Tibial artery (tissue), 4 donors: ENCODE measurements at places on chromosomes 12 and 14.

GRCh38 chr12:32897687-32898573 is 1.4 kb upstream of the PKP2 start:
- no peak for DNase-seq

DNA sequence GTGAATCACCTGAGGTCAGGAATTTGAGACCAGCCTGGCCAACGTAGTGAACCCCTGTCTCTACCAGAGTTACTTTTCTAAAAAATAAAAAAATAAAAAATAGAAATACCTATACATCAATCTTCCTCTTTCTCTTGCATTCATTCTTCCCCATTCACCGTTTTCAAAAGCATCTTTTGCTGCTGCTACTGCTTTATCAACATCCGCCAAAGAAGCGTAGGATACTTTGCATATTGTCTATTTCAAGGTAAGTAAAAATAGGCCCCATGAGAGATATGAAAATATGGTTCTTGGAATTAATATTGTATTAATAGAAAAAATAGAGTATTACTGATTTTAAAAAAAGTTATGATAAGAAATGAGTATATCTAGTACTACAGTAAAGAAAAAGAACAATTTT is 32.3 kb downstream of the ALDH1L2 start:
- no peak for DNase-seq

GRCh38 chr12:124216966-124217365 is 77.9 kb upstream of the RFLNA start:
- no peak for DNase-seq

GRCh38 chr12:57853864-57854556 is 7.5 kb upstream of the CTDSP2 start:
- no peak for DNase-seq

DNA sequence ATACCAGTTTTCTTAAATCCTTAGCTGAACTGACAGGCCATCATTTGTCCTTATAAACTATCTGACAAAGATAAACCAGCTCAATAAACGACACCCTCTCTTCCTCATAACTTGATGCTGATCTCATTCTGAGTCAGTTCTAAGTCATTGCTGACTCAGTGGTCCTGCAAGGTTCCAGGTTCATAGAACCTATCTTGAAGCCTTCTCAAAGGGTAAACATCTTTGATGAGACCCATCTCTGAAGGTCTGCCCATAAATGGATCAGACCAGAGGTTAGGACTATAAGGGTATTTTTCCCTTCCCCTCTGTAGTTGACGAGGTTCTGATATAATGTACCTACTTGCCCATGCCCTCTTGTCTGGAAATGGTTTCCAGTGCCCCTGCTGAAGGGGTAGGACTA is 11.9 kb downstream of the NAA25 start:
- no peak for DNase-seq

DNA sequence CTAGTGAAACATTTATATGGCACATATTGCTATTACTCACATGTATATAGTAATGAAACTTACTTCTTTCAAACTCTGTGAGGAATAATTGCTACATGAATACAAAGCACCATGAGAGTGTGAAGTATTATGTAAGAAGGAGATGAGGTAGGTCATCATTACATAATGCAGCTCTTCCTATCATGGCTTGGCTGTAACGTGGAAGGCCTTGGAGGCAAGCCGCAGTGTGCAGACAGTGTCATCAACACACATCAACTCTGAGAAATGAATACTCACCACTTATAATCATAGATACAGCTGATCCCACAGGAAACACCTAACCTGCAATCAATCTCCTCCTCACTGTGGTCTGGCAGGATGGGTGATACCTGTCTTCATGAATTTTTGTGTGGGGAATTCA is 49.9 kb upstream of the CCDC91 start:
- no peak for DNase-seq

DNA sequence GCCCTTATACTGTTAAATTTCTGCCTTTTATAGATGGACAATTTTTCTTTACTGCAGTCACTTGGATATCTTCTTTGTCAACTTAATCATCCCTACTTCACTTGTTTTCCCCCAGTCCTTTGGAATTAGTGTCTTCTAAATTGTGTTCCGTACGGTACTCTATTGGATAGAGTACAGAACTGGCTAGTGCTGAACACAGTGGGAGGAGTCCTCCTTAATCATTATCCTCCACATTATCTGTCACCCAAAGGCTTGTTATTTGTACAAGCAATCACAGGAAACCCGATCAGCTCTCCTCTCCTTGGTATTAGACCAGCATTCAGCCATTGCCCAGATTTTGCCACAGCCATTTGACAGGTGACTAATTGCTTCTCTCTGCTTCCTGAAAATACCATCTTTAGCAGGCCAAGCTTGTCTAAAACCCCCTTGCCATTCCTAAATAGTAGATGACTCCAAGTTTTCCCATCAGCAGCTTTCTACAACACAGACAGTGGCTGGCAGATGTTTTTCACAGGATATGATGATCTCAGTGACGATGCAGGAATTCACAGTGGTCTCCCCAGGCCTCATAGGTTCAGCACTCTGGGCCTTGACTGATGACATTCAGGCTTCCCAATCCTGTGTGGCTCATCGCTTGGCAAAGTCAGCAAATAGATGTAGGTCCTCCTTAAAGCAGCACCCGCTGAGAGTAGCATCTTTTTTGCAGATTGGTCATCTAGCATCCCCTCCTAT is 216.0 kb upstream of the RGS6 start:
- no peak for DNase-seq

DNA sequence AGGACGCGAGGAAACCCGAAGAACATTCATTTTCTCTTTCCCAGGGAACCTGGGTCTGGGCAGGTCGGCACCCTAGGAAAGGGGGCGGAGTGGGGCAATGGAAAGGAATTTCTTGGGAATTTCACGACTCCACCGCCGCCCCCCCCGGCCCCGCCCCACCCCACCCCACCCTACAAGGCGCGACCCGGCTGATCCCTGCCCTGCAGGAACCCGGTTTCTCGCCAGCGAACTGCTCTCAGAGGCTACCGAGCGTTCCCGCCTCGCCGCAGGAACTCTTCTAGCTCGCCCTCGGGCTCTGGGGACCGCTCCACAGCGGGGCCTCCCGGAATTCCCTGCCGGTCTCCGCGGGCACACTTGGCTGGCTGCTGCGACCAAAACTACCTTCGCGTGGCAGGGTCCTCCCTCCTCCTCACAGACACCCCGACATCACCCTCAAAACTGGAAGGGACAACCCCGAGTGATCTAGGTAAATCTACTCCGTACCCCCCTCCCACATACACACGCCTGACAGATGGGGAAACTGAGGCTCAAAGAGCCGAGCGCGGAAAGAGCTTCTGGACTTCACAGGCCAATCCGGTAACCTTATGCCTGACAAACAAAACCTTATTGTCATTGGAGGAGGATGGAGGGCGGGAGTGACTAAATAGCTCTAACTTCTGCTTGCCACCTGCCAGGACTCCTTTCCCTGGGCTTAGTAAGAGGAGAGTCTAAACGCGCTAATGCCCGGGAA is 785 bp upstream of the ACTN1 start:
- DNase-seq: peak; percentile 84
